ENCODE measurements at places on chromosomes 2 and 18.

DNA sequence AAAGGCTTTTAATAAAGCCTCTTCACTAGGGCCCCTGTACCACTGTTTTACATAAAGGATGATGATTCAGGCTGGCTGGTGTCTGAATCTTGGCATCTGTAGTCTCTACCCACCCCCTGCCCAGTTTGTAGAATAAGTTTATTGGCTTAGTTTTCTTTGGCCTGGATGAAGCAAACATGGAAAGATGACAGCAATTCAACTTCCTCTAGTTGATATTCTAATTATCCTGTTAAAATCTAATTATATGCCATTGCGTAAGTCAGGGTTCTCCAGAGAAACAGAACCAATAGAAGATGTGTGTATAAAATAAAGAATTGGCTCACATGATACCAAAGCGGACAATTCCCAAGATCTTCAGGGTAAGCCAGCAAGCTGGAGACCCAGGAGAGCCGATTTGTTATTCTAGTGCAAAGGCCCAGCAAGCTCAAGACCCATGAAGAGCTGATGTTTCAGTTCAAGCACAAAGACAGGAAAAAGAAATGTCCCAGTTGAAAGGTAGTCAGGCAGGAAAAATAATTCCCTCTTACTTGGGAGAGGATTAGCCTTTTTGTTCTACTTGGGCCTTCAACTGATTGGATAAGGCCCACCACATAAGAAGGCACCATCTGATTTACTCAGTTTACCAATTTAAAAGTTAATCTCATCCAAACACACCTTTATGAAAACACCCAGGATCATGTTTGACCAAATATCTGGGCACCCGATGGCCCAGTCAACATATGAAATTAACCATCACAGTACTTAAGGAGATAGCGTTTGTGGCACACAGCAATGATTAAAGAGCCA lies 82.6 kb upstream of the LYPD1 start:
- no peak for DNase-seq

- DNase-seq, result no peak
Measured at GRCh38 chr2:32902986-32903385, 43.8 kb upstream of the LTBP1 start.

DNA sequence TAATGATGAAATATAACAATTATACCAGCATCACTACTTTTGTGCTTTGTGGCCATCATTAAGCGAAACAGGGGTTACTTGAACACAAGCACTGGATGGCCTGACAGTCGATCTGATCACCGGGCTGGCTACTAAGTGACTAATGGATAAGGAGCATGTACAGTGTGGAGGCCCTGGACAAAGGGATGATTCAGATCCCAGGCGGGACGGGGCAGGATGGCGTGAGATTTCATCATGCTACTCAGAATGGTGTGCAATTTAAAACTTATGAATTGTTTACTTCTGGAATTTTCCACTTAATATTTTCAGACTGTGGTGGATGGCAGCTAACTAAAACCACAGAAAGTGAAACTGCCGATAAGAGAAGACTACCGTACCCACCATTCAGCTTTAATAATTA lies 7.0 kb upstream of the CLIP4 start:
- DNase-seq, result peak; percentile 75

- peak; percentile 75 for DNase-seq
Measured at GRCh38 chr2:12856934-12857601, 140.3 kb downstream of the TRIB2 start.

DNA sequence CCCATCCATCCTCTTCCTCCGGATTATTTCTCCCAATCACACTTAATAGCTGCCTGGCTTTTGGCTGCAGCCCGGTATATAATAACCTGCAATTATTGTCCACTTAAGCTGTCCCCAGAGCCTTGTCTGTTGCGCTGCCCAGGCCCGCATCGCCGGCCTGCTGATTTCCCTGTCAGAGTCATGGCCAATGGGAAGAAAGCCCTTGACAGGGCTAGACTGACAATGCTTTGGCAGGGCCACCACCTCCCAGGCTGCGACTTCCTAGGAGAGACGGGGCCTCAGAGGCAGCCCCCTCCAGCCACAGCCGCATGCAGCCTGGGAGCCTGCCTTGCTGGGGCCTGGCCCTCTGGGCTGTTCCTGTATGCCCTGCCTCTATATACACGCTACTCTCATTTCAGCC lies 10.0 kb upstream of the CELF4 start:
- DNase-seq, result no peak

DNA sequence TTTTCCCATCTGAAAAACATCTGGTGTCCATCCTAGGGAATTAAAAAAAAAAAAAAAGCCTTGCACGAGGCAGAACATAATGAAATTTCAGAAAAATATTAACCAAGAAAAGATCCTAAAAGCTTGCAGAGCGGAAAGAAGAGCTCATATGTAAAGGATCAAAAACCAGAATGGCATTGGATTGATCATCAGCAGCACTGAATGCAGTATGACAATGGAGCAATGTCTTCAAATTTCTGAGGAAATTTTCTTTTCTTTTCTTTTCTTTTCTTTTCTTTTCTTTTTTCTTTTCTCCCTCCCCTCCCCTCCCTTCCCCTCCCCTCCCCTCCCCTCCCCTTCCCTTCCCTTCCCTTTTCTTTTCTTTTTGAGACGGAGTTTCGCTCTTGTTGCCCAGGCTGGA lies 21.3 kb upstream of the FAM117B start:
- DNase-seq, result no peak

Data from dermis microvascular lymphatic vessel endothelial cell (primary cell).